ENCODE measurements at places on chromosomes 12 and 14. TPM values are rescaled to one million over a fixed set of nuclear protein-coding genes. Genes with fewer than 3 reads are reported as not detected.

DNA sequence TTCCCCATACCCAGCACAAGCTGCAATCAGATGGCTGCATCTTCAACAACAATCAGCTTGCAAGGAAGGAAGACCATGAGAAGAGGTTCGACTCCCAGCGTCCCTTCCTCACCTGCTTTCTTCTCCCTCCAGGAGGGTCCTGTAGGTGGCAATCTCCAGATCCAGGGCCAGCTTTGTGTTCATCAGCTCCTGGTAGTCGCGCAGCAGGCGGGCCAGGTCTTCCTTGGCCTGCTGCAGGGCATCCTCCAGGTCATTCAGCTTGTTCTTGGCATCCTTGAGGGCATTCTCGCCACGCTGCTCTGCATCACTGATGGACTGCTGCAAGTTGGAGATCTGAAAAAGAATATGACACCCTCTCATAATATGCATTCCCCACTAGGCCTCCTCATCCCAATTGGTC lies 4.0 kb downstream of the KRT1 start:
- H3K27me3 ChIP-seq = peaks cover 11% of the 10 kb centered on the region
- no peak for DNase-seq
- H3K36me3 ChIP-seq = no peaks in the 10 kb centered on the region
- H3K4me1 ChIP-seq = peaks cover 34% of the 10 kb centered on the region

- no peaks in the 10 kb centered on the region for H3K4me1 ChIP-seq
- no peaks in the 10 kb centered on the region for H3K36me3 ChIP-seq
- H3K27ac ChIP-seq = no peak overlapping the region
Observed at GRCh38 chr14:57692671-57693070, 173.2 kb downstream of the SLC35F4 start.

- no peak overlapping the region for H3K27ac ChIP-seq
- H3K27me3 ChIP-seq = peaks cover 3% of the 10 kb centered on the region
- no peak for DNase-seq
- H3K4me1 ChIP-seq = no peaks in the 10 kb centered on the region
Observed at GRCh38 chr14:32601069-32601468, 272.0 kb downstream of the AKAP6 start.

DNA sequence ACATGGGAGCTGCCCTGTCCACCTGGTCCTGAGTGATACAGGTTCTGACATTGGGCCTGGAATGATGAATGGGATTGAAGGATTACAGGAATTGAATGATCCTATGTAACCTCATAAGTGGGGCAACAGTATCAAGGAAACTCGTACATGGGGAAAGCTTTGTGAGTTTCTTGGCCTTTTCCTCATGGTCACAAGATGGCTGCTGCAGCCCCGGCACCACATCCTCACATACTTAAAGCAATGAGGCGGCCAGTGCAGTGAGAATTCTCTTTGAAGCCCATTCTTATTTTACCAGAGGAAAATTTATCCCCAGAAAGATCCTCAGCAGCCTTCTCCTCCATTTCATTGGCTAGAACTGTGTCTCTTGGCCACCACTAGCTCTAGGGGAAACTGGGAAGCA lies 91.9 kb downstream of the AACS start:
- H3K4me3 ChIP-seq = no peak overlapping the region
- no peak overlapping the region for H3K27ac ChIP-seq
- no peaks in the 10 kb centered on the region for H3K27me3 ChIP-seq
- H3K4me1 ChIP-seq = no peaks in the 10 kb centered on the region
- no peaks in the 10 kb centered on the region for H3K36me3 ChIP-seq

DNA sequence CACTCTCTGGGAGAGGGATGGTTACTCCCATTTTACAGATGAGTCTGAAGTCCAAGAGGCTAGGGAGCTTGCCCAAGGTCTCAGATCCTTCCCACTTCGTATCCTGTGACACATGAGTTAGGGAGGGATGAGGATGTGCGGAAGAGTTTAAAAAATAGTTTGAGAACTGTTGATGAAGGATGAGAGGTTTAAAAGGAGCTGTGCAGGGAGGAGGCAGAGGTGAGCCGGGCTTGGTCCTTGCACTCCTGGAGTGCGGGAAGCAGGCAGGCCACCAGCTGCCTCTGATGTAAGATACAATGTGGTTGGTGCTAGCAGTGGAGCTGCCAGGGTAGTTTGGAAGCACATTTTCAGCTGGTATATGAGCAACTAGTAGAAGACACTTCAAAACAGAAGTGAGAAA lies 46.5 kb downstream of the TSPAN9 start:
- H3K36me3 ChIP-seq = no peaks in the 10 kb centered on the region
- DNase-seq = no peak
- no peak overlapping the region for H3K4me3 ChIP-seq
- no peak overlapping the region for H3K27ac ChIP-seq
- H3K27me3 ChIP-seq = peaks cover 36% of the 10 kb centered on the region

- H3K27ac ChIP-seq = peak overlapping the region; percentile 46
- peak; percentile 49 for DNase-seq
- no peaks in the 10 kb centered on the region for H3K36me3 ChIP-seq
- no peak overlapping the region for H3K4me3 ChIP-seq
Observed at GRCh38 chr14:22099942-22100763, 426.5 kb upstream of the OR4E1 start.

DNA sequence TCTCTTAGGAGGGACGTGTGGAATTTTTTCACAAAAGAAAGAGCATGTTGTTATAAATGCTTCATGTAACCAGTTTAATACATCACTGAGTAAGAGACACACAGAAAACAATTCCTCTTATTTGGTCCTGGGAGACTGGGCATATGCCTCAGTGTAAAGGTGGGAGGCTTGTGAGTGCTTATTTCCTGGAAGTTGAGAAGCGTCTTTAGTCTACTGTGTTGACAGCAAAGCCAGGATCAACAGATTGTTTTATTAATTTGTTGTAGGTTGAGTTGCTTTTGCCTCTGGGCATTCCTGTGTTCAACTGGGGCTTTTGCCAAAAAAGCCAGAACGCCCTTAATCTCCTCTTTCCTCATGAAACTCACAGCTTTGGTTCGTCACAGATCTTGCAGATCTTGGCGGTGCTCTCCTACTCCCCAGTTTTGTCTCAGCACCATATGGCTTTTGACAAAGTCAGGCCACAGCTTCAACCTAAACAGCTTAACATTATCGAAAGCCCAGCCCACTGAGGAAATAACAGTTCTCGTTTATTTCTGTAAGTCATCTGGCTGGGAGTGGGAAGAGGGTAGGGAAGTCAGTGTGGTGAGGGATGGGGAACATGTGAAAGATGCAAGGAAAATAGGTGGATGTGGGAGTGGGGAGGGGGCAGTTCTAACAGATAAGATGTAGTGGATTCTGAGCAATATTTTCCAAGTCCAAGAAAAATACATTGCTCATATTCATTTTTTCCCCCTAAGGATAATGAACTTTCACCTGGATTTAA lies 227.2 kb downstream of the DACT1 start:
- no peaks in the 10 kb centered on the region for H3K27me3 ChIP-seq
- H3K36me3 ChIP-seq = no peaks in the 10 kb centered on the region
- DNase-seq = no peak
- no peak overlapping the region for H3K4me3 ChIP-seq
- H3K4me1 ChIP-seq = no peaks in the 10 kb centered on the region
- no peak overlapping the region for H3K27ac ChIP-seq

DNA sequence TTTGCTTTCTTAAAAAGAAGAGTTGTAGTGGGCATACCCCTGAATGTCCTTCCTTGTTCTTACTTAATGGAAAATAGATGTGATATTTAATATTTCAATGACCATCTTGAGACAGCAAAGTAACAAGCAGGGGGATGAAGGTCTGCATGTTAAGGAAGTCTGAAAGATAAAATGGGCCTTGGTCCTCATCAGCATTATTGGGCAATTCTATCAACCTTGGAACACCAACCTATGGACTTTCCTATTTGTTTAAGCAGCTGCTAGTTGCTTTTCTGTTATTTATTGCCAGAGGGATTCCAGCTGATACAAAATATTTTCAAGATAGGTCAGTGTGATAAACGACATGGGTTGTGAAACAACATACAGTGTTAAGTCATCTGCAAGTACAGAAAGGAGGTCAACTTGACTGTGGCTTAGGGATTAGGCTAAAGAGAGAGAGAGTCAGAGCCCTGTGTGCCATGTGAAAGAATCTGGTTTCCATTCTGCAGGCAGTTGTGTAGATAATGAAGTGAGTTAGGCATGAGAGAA lies 16.4 kb upstream of the A2M start:
- no peak overlapping the region for H3K4me3 ChIP-seq
- no peaks in the 10 kb centered on the region for H3K36me3 ChIP-seq
- H3K4me1 ChIP-seq = no peaks in the 10 kb centered on the region

- H3K4me3 ChIP-seq = no peak overlapping the region
- no peaks in the 10 kb centered on the region for H3K27me3 ChIP-seq
- no peak for DNase-seq
- H3K36me3 ChIP-seq = no peaks in the 10 kb centered on the region
- no peak overlapping the region for H3K27ac ChIP-seq
Observed at GRCh38 chr14:26121181-26121580, 476.7 kb downstream of the NOVA1 start.

DNA sequence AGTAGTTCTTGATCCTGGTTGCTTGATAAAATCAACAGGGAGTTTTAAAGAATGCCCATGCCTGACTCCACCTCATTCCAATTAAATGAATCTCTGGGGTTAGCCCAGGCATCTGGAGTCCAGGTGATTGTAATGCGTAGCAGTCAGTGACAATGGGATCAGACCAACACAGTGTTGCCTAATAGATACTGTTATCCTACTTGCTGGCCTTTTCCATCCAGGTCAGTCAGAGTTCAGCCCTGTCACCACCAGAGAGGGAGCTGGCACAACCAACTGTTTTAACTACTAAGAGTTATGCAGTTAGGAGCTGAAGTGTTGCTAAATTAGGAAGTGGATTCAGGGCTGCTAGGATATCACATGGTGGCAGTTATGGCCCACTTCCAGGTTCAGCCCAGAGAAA lies 107.1 kb downstream of the GPR135 start:
- no peak overlapping the region for H3K4me3 ChIP-seq
- H3K4me1 ChIP-seq = no peaks in the 10 kb centered on the region
- H3K36me3 ChIP-seq = no peaks in the 10 kb centered on the region

DNA sequence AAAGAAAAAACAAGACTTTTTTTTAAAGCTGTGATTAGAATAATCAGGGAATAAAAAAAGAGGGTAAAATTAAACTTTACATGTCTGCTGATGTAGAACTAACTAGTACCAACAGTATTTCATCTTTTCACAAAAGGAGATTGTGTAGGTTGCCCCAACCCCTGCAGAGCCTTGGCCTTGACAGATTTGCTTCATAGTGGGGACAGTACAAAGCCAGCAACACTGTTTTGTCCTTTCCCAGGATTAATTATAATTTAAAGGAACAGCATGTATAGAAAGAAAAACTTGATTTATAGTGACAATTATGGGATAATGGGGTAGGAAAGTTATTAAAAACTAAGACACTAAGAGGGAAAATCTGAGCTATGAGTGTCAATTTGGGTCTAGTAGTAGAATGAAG lies 604.0 kb downstream of the GALC start:
- H3K27me3 ChIP-seq = no peaks in the 10 kb centered on the region
- H3K4me3 ChIP-seq = no peak overlapping the region
- DNase-seq = no peak

- no peak overlapping the region for H3K27ac ChIP-seq
- no peak overlapping the region for H3K4me3 ChIP-seq
- DNase-seq = no peak
- H3K36me3 ChIP-seq = no peaks in the 10 kb centered on the region
- no peaks in the 10 kb centered on the region for H3K27me3 ChIP-seq
- H3K4me1 ChIP-seq = no peaks in the 10 kb centered on the region
Observed at GRCh38 chr14:82549306-82549990, 1015.8 kb upstream of the SEL1L start.

GRCh38 chr14:28468191-28469151 lies 298.1 kb upstream of the FOXG1 start:
- H3K27ac ChIP-seq = no peak overlapping the region
- no peak overlapping the region for H3K4me3 ChIP-seq
- no peaks in the 10 kb centered on the region for H3K36me3 ChIP-seq
- no peak for DNase-seq
- H3K27me3 ChIP-seq = no peaks in the 10 kb centered on the region
- no peaks in the 10 kb centered on the region for H3K4me1 ChIP-seq

DNA sequence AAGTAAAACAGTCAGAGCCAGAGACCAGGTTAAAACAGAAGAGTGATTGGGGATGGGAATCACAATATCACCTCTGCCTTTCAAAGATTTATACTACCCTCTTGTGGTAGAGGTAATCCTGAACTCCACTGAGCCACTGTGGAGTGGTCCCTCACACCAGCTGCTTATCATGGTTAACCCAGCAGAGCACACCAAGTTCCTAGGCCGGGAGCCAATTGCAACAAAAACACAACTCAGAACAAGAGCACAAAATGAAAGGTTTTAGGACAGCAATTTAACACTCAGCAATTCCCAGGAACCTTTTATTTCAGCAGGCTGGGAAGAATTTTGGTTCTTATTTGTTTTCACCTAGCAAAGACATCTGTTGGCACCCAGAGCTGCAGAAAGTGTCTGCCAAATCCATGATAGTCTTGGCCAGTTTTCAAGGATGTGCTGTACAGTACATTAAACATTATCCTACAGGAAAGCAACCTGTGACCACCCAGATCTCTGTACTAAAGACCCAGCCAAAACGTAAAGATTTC lies 220.5 kb upstream of the ATXN7L3B start:
- H3K36me3 ChIP-seq = no peaks in the 10 kb centered on the region
- no peak overlapping the region for H3K27ac ChIP-seq
- no peak for DNase-seq
- no peaks in the 10 kb centered on the region for H3K27me3 ChIP-seq
- H3K4me1 ChIP-seq = no peaks in the 10 kb centered on the region

GRCh38 chr12:112859291-112859690 lies 47.5 kb upstream of the OAS1 start:
- no peaks in the 10 kb centered on the region for H3K36me3 ChIP-seq
- no peak overlapping the region for H3K4me3 ChIP-seq
- DNase-seq = no peak
- H3K27ac ChIP-seq = no peak overlapping the region
- peaks cover 4% of the 10 kb centered on the region for H3K4me1 ChIP-seq

DNA sequence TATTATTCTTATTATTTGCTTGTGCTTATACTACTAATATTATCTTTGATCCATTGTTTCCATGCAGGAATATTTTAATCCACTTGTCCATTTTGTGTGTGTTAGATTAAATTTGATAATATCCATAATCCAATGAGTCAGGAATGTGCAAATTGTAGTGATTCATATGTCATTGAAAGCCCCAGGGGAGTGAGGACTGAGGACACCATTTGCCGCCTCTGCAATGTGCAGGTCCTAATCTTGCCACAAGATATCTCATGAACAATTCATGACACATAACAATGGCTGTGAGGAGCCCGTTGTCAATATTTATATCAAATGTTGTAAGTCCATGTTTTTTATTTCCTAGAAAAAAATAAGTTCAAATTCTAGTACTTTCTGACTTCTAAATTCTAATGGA lies 250.5 kb downstream of the ZFP36L1 start:
- no peaks in the 10 kb centered on the region for H3K27me3 ChIP-seq
- no peak overlapping the region for H3K4me3 ChIP-seq
- H3K27ac ChIP-seq = no peak overlapping the region
- H3K36me3 ChIP-seq = no peaks in the 10 kb centered on the region
- no peak for DNase-seq

KICS2 gene
- 16.6 TPM for total RNA-seq

PRB2 gene
- not detected for total RNA-seq

HNF1A gene
- total RNA-seq = not detected

IPO8 gene
- total RNA-seq = 44.3 TPM

PLBD1 gene
- not detected for total RNA-seq
